Naive B cell (primary cell): ENCODE measurements at places on chromosomes 6 and 20.

GRCh38 chr20:46312945-46313861 is 4.9 kb upstream of the CDH22 start:
- H3K4me1 ChIP-seq = peaks cover 13% of the 10 kb centered on the region
- H3K27ac ChIP-seq = no peak overlapping the region
- DNase-seq = no peak
- peaks cover 91% of the 10 kb centered on the region for H3K27me3 ChIP-seq
- no peak overlapping the region for H3K4me3 ChIP-seq
- H3K36me3 ChIP-seq = no peaks in the 10 kb centered on the region

DNA sequence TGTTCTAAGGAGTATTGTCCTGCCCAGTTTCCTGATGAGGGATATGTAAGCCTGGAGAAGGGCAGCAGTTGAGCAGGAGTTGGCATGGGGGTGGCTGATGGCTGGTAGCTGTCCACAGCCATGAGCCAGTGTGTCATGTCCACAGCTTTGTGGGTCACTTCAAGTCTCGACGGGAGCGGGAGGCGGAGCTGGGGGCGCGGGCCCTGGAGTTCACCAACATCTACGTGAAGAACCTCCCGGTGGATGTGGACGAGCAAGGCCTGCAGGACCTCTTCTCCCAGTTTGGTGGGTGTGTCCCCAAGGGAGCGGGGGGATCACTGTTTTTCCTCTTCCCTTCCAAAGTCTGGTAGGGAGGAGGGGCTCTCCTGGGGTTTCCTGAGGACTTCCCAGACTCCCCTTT is 8.9 kb downstream of the PABPC1L start:
- no peak for DNase-seq
- peaks cover 8% of the 10 kb centered on the region for H3K36me3 ChIP-seq
- H3K27ac ChIP-seq = no peak overlapping the region
- peaks cover 7% of the 10 kb centered on the region for H3K4me1 ChIP-seq
- H3K4me3 ChIP-seq = no peak overlapping the region

DNA sequence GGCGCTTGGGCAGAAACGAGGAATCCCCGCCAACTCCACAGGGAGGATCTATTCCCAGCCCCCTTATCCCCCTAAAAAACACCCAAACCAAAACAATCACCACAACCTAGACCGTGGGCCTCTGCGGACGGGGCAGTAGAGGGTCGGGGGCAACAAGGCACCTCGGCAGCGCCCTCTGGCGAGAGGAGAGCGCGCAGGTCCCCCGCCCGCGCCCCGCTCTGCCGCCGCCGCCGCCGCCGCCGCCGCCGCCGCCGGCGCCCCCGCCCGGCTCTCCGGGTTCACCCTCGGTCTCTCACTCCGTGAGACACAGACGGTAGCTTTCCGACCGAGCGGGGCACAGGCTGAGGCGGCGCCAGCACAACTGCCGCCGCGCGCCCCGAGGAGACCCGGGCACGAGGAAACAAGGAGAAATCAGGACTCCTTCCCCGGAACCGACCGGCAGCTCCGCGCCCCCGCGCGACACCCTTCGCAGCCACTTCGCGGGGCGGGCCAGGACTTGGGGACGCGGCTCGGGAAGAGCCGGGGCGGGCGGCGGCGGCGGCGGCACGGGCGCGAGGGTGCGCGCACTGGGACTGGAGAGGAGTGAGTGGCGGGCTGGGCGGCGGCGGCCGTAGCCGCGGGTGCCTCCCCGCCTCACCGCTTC is at the start of gene SLC35F1:
Gene SLC35F1, plus strand, starts transcription at position 307 of the 643 bp plus-strand sequence.
- H3K4me3 ChIP-seq = peak within 1 kb of the TSS; percentile 71
- no peak within 1 kb of the TSS for H3K27ac ChIP-seq
- no peaks in the 10 kb centered on the region for H3K36me3 ChIP-seq
- DNase-seq = no peak
- H3K27me3 ChIP-seq = peaks cover 54% of the 10 kb centered on the region

GRCh38 chr20:35615667-35616464 is at the start of gene SPAG4:
TSS of gene SPAG4 (plus strand) at chr20:35615829. CDS start at chr20:35616004, 175 bp downstream.
- H3K27me3 ChIP-seq = no peaks in the 10 kb centered on the region
- peak within 1 kb of the TSS; percentile 100 for H3K27ac ChIP-seq
- peak within 1 kb of the TSS; percentile 91 for H3K4me3 ChIP-seq
- H3K4me1 ChIP-seq = peaks cover 66% of the 10 kb centered on the region

DNA sequence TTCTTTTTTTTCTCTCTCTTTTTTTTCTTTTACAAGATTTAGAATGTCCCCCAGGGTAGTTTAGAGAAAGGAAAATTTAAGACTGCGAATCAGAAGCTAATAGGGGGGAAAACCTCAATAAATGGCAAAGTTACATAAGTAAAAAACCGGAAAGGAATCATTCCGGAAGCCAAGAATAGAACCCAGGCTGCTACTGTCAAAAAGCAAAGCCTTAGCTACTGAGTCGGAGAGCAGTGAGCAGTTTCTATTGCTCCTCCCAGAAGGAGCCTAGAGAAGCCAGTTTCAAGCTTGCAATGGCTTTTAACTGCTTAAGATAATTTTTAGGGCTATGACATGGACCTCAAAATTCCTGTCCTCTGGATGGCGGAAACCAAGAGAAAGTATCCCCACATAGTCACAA is 31.6 kb downstream of the SAMD5 start:
- no peaks in the 10 kb centered on the region for H3K36me3 ChIP-seq
- no peaks in the 10 kb centered on the region for H3K4me1 ChIP-seq
- no peaks in the 10 kb centered on the region for H3K27me3 ChIP-seq
- DNase-seq = no peak

DNA sequence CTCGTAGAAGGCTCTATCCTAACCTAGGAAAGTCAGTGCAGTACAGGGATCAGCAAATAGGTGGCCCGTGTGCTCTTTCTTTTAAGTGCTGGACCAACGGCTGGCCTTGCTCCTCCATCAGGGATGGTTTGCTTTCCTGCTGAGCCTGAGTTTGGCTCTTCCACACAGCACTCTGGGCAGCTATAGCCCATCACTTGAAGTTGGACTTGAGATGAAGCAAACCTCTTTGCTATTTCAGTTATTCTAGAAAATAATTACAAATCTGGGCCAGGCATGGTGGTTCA is 66.9 kb upstream of the KCNK16 start:
- peaks cover 10% of the 10 kb centered on the region for H3K4me1 ChIP-seq
- H3K36me3 ChIP-seq = no peaks in the 10 kb centered on the region
- H3K27ac ChIP-seq = no peak overlapping the region
- peaks cover 36% of the 10 kb centered on the region for H3K27me3 ChIP-seq

GRCh38 chr6:141541581-141542324 is 591.0 kb upstream of the GJE1 start:
- no peak overlapping the region for H3K27ac ChIP-seq
- H3K36me3 ChIP-seq = no peaks in the 10 kb centered on the region
- no peak for DNase-seq
- H3K4me3 ChIP-seq = no peak overlapping the region

DNA sequence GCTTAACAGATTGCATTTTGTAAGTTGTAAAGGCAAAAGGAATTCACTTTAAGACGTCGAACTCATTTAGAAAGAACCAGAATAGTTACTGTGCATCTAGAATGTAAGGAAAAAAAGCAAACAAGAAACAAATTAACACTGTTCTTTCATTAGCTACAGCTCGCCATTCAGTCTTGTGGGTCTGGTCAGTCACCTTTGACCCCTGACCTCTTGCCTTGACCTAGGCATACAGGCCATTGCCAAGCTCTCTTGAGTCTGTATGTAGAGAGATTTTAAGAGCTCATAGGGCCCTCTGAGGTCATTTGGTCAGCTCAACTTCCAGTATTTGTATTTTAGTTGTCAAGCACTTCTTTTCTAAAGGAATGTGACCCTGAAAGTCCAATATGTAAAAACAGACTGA is 318.7 kb downstream of the DHX35 start:
- H3K27ac ChIP-seq = no peak overlapping the region
- no peaks in the 10 kb centered on the region for H3K36me3 ChIP-seq
- no peaks in the 10 kb centered on the region for H3K4me1 ChIP-seq
- no peak overlapping the region for H3K4me3 ChIP-seq

DNA sequence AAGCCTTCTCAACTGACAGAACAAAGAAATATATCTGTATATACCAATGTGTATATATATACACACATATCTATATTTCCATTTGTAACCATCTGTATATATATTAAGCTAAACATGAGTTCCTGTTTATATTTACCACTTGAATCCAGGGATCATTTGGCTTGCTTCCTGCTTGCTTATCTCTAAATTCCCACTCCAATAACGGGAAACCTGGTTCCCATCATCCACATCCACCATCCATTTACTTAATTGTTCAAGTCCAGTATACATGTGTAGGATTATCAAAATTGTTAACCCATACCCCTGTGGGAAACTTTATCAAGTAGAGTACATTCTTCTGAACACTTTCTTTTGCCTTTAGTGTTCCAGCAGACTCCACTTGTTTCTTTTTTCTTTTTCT is 12.5 kb upstream of the SOX12 start:
- H3K27ac ChIP-seq = no peak overlapping the region
- H3K36me3 ChIP-seq = no peaks in the 10 kb centered on the region
- peaks cover 16% of the 10 kb centered on the region for H3K4me1 ChIP-seq
- no peaks in the 10 kb centered on the region for H3K27me3 ChIP-seq

- no peak overlapping the region for H3K4me3 ChIP-seq
- DNase-seq = no peak
- H3K36me3 ChIP-seq = peaks cover 6% of the 10 kb centered on the region
- H3K27me3 ChIP-seq = peaks cover 85% of the 10 kb centered on the region
Measured at GRCh38 chr6:28696167-28696566, 170.5 kb downstream of the GPX5 start.

DNA sequence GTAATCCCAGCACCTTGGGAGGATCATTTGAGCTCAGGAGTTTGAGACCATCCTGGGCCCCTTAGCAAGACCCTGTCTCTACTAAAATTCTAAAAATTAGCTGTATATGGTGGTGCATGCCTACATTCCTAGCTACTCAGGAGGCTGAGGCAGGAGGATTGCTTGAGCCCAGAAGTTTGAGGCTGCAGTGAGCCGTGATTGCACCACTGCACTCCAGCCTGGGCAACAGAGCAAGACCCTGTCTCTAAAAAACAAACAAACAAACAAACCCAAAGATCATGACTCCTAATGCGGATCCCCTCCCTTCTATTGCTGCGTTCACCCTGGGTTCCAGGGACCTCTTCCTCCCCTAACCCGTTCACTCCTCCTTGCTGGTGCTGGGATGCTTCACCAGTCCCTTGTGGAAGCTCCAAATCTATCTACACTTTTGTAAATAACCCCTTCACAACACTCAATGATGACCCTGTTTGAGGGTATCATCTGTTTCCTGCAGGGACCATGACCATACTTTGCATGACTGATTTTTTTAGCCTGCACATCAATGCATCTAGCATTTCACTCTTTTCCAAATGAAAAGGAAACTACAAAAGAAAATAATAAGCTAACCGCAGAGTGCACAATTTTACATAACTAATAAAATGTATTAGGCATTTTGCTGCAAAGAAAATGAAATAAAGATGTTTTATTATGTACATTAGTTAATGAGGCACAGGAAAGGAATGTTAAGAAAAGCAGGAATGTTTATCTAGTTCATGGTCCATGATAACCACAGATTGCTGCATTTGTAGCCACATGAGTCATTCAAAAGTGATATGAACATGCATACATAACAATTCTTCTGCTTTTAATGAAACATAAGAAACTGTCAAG is 30.5 kb upstream of the IPCEF1 start:
- no peaks in the 10 kb centered on the region for H3K27me3 ChIP-seq
- H3K36me3 ChIP-seq = no peaks in the 10 kb centered on the region
- no peak for DNase-seq
- H3K4me1 ChIP-seq = no peaks in the 10 kb centered on the region

GRCh38 chr6:129694036-129694435 is 15.9 kb downstream of the ARHGAP18 start:
- no peak overlapping the region for H3K27ac ChIP-seq
- H3K36me3 ChIP-seq = no peaks in the 10 kb centered on the region
- DNase-seq = no peak
- H3K4me3 ChIP-seq = no peak overlapping the region
- no peaks in the 10 kb centered on the region for H3K27me3 ChIP-seq
- H3K4me1 ChIP-seq = peaks cover 3% of the 10 kb centered on the region

GRCh38 chr6:24666641-24667377 is at the start of the genes ACOT13 and TDP2:
TSS of gene ACOT13 (plus strand) at chr6:24667077. CDS start at chr6:24667264, 187 bp downstream.
TSS of gene TDP2 (minus strand) at chr6:24666899. CDS start at chr6:24666862, 37 bp downstream.
- H3K4me1 ChIP-seq = peaks cover 56% of the 10 kb centered on the region
- peak within 1 kb of the TSS; percentile 100 for H3K4me3 ChIP-seq
- H3K36me3 ChIP-seq = peaks cover 6% of the 10 kb centered on the region
- no peaks in the 10 kb centered on the region for H3K27me3 ChIP-seq
- peak within 1 kb of the TSS; percentile 91 for H3K27ac ChIP-seq

- peaks cover 8% of the 10 kb centered on the region for H3K27me3 ChIP-seq
- H3K36me3 ChIP-seq = no peaks in the 10 kb centered on the region
Measured at GRCh38 chr6:703552-703951, 10.6 kb upstream of the EXOC2 start.

DNA sequence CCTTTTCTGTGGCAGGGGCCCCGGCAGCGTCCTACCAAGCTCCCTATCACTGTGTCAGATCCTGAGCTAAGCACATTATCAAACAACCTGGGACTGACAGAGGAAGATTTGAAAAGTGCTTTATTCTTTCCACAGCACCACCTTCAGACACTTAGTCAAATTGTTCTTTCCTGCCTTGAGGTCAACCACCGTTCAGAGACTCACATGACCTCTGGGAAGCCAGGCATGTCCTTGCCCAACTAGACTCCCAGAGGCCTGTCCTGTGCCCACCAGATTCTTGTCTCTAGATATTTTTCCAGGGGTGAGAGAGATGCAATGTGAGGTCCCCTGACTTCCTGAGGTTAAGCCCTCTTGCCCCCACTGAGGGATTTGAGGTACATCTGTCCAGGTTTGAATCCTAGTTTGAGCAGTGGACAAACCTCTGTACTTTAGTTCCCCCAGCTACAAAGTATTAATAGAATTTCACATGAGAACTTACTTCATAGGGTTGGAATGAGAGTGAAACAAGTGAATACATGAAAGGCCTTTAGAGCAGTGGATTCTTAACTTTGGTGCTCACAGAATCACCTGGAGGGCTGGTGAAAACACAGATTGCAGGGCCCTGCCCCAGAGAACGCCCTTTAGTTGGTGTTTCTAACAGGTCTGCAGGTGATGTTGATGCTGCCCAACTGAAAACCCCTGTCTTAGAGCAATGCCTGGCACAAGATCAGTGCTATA is 179.8 kb downstream of the CLIC5 start:
- no peak overlapping the region for H3K4me3 ChIP-seq
- peaks cover 2% of the 10 kb centered on the region for H3K27me3 ChIP-seq
- no peaks in the 10 kb centered on the region for H3K36me3 ChIP-seq

- H3K4me1 ChIP-seq = peaks cover 6% of the 10 kb centered on the region
- H3K27me3 ChIP-seq = peaks cover 41% of the 10 kb centered on the region
- no peak overlapping the region for H3K27ac ChIP-seq
Measured at GRCh38 chr6:38719358-38719757, 4.2 kb downstream of the DNAH8 start.

GRCh38 chr6:24076011-24076410 is 50.0 kb upstream of the NRSN1 start:
- DNase-seq = no peak
- no peaks in the 10 kb centered on the region for H3K4me1 ChIP-seq
- no peak overlapping the region for H3K4me3 ChIP-seq
- no peaks in the 10 kb centered on the region for H3K36me3 ChIP-seq

DNA sequence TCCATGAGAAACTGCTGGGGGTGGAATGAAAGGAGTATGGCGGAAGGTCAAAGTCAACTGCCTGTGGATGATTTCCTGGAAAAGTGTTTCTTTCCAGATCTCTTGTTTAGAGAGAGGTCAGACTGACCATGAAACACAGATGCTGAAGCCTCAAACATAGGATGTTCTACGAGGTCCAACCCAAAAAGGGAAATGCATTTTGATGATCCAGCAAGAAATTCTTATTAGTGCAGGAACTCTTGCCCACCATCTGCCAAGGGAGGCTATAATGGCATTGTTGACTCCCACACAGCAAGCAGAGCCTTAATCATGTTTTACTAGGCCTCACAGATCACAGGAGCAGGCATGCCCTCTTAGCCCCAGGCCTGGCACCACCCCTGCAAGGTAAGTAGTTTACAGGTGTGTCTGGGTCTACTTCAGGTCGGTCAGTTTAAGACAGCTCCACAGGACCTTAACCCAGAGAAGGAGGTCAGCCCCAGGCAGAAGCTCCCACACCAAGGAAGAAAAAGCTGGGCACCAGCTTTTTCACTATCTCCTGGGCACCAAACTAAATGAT is 67.6 kb upstream of the CNKSR3 start:
- H3K4me3 ChIP-seq = no peak overlapping the region
- peaks cover 12% of the 10 kb centered on the region for H3K36me3 ChIP-seq
- H3K27ac ChIP-seq = no peak overlapping the region
- peaks cover 4% of the 10 kb centered on the region for H3K27me3 ChIP-seq
- DNase-seq = no peak
